PC-9 (cell line): ENCODE measurements at places on chromosomes 1 and 21. TPM values are rescaled to one million over a fixed set of nuclear protein-coding genes. Genes with fewer than 3 reads are reported as not detected.

GRCh38 chr1:209063767-209064659 is 519.5 kb upstream of the CAMK1G start:
- no peaks in the 10 kb centered on the region for H3K4me1 ChIP-seq
- no peak for DNase-seq
- H3K27me3 ChIP-seq: no peaks in the 10 kb centered on the region
- no peak overlapping the region for H3K4me3 ChIP-seq

DNA sequence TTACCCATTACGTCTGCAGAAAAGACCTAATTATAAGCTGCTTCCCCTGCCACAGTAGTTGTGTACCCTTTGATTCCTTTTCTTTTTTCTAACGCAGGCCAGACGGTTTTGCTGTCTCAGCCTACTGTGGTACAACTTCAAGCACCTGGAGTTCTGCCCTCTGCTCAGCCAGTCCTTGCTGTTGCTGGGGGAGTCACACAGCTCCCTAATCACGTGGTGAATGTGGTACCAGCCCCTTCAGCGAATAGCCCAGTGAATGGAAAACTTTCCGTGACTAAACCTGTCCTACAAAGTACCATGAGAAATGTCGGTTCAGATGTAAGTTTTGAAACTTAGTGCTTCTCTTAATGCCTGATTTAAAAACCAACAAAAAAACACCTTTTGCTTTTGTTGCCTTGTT is 35.8 kb downstream of the ATF6 start:
- no peaks in the 10 kb centered on the region for H3K4me1 ChIP-seq
- H3K4me3 ChIP-seq: no peak overlapping the region
- no peak overlapping the region for H3K27ac ChIP-seq
- H3K27me3 ChIP-seq: no peaks in the 10 kb centered on the region
- H3K36me3 ChIP-seq: peaks cover 8% of the 10 kb centered on the region; the same call in 1 of the 2 replicates

Gene NTNG1
- not detected in 2 replicates for total RNA-seq

- no peaks in the 10 kb centered on the region for H3K27me3 ChIP-seq
- no peaks in the 10 kb centered on the region for H3K36me3 ChIP-seq
- H3K4me3 ChIP-seq: no peak overlapping the region; the same call in 1 of the 2 replicates
- DNase-seq: peak; percentile 68
Observed at GRCh38 chr1:61184040-61184713, 101.8 kb downstream of the NFIA start.

GRCh38 chr1:38990386-38990737 is 714 bp upstream of the AKIRIN1 start:
- H3K4me1 ChIP-seq: peaks cover 43% of the 10 kb centered on the region
- DNase-seq: no peak
- peak overlapping the region; percentile 33; the same call in 1 of the 2 replicates for H3K27ac ChIP-seq

Gene KRTAP11-1
- total RNA-seq: not detected in 2 replicates

GRCh38 chr1:43912607-43913006 is 21.0 kb upstream of the ARTN start:
- no peaks in the 10 kb centered on the region for H3K36me3 ChIP-seq
- H3K4me3 ChIP-seq: no peak overlapping the region
- H3K4me1 ChIP-seq: peaks cover 6% of the 10 kb centered on the region; the same call in 1 of the 2 replicates

DNA sequence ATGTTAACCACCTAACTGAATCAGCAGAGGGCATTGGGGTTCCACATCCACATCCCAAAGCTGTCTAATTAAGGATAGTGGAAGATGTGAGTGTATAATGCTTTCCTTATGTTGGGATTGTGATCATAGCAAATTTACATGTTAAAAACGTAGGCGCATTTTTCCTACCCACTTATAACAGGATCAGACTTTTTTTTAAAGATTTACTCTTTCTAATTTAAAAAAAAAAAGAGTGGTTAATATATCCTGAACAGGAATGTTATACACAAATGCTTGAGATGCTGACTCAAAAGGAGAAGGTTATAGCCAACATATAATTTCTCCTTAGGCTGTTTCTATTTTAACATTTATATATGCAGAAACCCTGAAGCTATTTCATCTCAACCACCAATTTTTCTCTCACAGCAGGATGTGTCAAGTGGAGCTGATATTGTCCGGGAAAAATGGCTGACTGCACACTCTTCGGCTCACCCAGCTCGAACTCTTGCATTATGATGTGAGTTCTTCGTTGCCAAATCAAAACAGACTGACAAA is 40.3 kb downstream of the RGS5 start:
- H3K36me3 ChIP-seq: no peaks in the 10 kb centered on the region
- no peaks in the 10 kb centered on the region for H3K4me1 ChIP-seq
- no peaks in the 10 kb centered on the region for H3K27me3 ChIP-seq
- no peak for DNase-seq

- no peaks in the 10 kb centered on the region for H3K27me3 ChIP-seq
- peaks cover 39% of the 10 kb centered on the region for H3K4me1 ChIP-seq
- peak within 1 kb of the TSS; percentile 42 for H3K27ac ChIP-seq
- peaks cover 5% of the 10 kb centered on the region; the same call in 1 of the 2 replicates for H3K36me3 ChIP-seq
Observed at GRCh38 chr1:116667575-116668105, at the start of gene IGSF3. Gene IGSF3, minus strand, starts transcription at chr1:116667733. Its CDS starts 1,407 bp downstream, at chr1:116666326.

GRCh38 chr1:209349363-209350308 is 233.9 kb upstream of the CAMK1G start:
- H3K36me3 ChIP-seq: no peaks in the 10 kb centered on the region
- no peak overlapping the region for H3K27ac ChIP-seq
- H3K4me3 ChIP-seq: no peak overlapping the region
- DNase-seq: no peak
- H3K27me3 ChIP-seq: no peaks in the 10 kb centered on the region

Gene RABGAP1L
- 56.7 and 57.4 TPM in 2 replicates for total RNA-seq

- no peak overlapping the region; the same call in 1 of the 2 replicates for H3K4me3 ChIP-seq
- no peaks in the 10 kb centered on the region for H3K27me3 ChIP-seq
- peaks cover 5% of the 10 kb centered on the region; the same call in 1 of the 2 replicates for H3K36me3 ChIP-seq
- peak; percentile 71 for DNase-seq
Observed at GRCh38 chr1:64006276-64007051, 197.0 kb upstream of the UBE2U start.

Gene BSND
- 0.09 TPM in 1 of 2 replicates, not detected in the other for total RNA-seq

Gene SLFNL1
- 0.35 and 0.41 TPM in 2 replicates for total RNA-seq
